ENCODE measurements at places on chromosomes 2 and 18.

GRCh38 chr2:44707945-44708660 is 233.4 kb upstream of the SIX3 start:
- no peak for DNase-seq

DNA sequence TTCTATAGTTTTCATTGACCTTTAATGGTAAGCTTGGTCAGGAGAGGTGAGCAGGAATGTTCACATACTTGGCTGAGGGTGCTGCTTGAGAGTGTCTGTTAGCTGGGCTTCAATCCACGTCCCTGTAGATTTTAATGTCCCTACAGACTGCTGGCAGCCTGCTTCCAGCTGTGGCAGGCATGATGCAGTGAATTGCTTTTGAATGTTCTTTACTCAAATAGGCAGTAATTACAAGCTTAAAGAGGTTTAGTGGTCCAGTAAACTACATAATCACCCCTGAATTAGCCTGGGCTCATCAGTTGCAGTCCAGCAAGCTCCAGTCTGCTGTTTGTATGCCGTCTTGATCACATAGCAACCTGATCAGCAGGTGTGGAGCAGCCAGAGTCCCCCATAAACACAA is 102.1 kb downstream of the MEIS1 start:
- no peak for DNase-seq

GRCh38 chr2:239276851-239277250 is 124.0 kb downstream of the HDAC4 start:
- no peak for DNase-seq

GRCh38 chr2:169091256-169091655 is 21.9 kb downstream of the DHRS9 start:
- no peak for DNase-seq

DNA sequence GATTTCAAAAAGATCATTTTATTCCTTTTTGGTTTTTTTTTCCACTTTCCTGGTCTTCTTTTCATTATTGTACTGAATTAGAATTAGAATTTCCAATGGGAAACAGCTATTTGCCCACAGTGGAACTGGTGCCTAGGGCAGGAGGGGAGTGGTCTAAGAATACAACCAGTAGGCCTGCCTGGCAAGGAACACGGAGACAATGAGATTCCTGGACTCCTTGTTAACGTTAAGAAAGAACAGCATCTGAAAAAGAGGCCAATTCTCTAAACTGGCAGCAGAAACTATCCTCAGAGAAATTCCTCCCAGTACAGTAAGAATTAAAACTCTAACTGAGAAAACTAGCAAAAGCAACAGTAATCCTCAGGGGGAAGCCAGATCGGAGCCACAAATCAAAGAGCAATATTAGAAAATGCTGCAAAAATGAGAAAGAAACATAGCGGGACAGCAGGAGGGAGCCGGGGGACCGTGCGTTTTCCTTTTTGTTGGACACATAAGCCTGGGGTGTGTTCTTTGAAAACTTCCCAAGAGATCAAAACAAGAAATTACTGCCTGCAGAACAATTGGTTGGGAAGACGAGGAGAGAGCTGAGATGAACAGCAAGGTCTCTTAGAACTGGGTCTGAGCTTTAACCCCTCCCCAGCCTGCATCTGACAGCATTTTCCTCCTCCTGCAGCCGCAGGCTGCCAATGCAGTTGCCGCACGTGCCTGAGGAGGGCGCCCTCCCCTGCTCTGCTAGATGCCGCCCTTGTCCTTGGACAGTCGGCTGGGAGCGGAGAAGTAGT is 776.0 kb downstream of the TSN start:
- no peak for DNase-seq

- no peak for DNase-seq
Measured at GRCh38 chr2:165067643-165068486, 112.5 kb upstream of the SLC38A11 start.

GRCh38 chr2:204157684-204158083 is 221.1 kb downstream of the ICOS start:
- no peak for DNase-seq
